ENCODE measurements at places on chromosomes 2 and 18. TPM values are rescaled to one million over a fixed set of nuclear protein-coding genes. Genes with fewer than 3 reads are reported as not detected.

DNA sequence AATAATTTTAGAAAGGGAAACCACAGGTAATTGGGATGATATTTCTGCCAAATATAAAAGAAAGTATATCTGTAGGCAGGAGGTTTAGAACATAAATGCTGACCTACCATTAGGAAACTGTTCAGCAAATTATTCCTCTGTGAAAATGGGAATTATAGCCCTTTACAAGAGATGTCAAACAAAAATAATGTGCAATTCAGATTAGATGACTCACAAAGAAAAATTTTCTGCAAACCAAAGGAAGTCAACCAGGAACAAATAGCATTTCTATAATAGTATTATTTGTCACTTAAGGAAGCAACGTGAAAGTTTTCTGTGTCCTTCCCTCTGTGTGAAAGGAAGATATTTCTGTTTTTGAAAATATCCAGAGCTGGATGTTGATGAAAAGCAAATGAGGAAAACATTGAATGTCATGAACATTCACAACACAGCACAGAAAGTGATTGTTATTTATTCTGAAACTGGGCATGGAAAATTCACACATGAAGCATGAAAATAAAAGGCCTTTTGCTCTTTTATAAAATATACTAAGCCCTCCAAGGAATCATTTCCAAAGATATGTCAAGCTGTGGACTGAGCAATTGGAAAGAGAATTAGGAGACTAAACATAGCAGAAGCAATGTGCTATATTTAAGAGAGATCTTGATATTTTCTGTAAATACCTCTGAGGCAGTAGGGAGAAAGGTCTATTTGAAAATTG, 57.9 kb upstream of the SPHKAP start:
- no peak for DNase-seq

- peak; percentile 59 for DNase-seq
Observed at GRCh38 chr2:152506843-152507242, 171.9 kb downstream of the FMNL2 start.

- DNase-seq: no peak
Observed at GRCh38 chr2:154306266-154306970, 392.1 kb upstream of the KCNJ3 start.

Gene CELF4
- total RNA-seq: not detected

Gene CHMP3
- 92.5 TPM for total RNA-seq
